ENCODE measurements at places on chromosomes 2 and 18. TPM values are rescaled to one million over a fixed set of nuclear protein-coding genes. Genes with fewer than 3 reads are reported as not detected.

DNA sequence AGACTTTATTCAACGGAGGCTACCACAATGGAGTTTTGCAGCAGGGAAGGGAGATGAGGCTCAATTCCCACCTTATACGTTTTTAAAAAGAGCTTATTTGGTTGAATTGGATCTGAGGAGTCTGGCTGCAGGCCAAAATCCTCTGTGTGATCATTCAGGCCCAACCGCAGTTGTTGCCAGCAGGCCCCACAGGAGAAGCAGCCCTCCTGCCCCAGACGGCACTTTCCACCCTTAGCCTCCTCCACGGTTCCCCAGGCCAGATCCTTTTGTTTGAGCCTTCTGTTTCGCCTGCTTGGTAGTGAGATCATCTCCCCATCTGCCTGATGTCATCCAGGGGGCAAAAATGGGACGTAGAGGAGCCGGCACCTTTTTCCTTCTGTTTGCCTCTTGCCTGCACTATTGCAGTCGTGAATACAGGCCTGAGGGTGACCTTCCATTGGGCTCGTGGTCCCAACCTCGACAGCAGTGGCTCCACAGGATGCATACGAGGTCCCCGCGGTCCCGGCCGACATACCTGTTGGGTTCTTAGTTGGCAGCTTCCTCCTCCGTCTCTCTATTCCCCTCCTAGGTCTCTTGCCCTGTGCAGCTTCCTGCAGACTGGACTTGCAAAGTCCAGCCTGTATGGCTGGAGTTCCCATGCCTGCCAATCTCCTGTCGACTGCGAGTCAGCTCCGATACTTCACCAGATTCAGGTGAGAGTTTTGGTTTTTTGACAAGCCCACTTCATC lies 9.3 kb upstream of the GPR35 start:
- DNase-seq: no peak

- DNase-seq: no peak
Observed at GRCh38 chr2:233411162-233411561, 56.9 kb downstream of the DGKD start.

DNA sequence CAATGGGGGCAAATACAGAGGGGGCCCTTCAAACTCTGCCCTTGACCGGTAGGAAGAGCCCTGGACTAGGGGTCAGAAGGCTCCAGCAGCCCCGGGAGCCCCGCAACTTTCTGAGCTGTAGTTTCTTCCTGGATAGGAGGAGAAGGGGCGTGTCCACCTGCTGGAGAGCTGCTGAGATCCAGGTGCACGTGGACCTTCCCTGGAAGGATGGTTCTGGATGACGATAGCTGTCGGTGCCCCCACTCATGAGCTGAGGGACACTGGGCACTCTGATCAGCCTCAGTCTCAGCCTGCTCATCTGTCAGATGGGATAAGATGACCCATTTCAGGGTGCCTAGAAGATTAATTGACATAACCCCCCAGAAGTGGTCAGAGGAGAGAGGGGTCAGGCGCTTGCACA lies 125.2 kb upstream of the HDAC4 start:
- no peak for DNase-seq

DNA sequence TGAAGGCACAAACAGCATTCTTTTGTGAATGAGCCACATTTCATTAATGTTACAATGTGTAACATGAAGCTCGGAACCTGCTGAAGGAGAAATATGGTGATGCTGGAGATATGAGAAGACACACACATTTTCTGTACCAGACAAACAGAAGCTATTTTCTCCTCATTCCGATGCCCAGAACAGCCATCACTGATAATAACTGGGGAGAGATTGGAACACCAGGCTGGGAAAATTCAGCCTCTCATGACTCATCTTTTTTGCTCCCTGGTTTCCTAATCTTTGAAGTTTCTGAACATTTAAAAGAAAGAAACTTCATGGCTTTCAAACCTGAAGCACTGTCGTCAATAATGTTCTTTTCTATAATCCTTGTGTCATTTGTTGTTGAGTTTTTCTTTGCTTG lies 110.9 kb downstream of the LYPD6 start:
- DNase-seq: no peak

- DNase-seq: no peak
Observed at GRCh38 chr2:142422769-142423168, 292.0 kb upstream of the LRP1B start.

SLC40A1 gene
- 452 TPM for total RNA-seq

CEP192 gene
- 48.6 TPM for total RNA-seq

NOL4 gene
- total RNA-seq: 0.34 TPM

KIF5C gene
- total RNA-seq: 5.7 TPM

Data from ovary (tissue), 10 donors.